ENCODE measurements at places on chromosomes 3 and 15.

GRCh38 chr3:188663839-188664238 is 507.9 kb upstream of the TPRG1 start:
- no peak for DNase-seq

- DNase-seq, result no peak
Observed at GRCh38 chr3:47128137-47128536, 35.8 kb downstream of the SETD2 start.

- no peak for DNase-seq
Observed at GRCh38 chr15:77974416-77975331, 102.8 kb downstream of the TBC1D2B start.

- DNase-seq, result no peak
Observed at GRCh38 chr15:58062983-58063382, 2.5 kb downstream of the ALDH1A2 start.

DNA sequence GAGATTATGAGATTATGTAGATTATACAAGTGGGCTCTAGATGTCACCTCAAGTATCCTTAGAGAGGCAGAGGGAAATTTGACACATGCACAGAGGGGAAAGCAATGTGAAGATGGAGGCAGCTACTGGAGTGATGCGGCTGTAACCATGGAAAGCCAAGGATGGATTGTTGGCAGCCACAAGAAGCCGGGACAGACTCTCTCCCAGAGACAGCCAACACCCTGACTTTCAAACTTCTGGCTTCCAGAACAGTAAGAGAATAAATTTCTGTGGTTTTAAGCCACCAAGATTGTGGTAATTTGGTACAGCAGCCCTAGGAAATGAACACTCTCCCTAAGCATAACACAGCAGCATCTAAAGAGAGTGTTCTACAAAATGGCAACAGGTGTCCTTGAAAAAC is 34.4 kb upstream of the PRICKLE2 start:
- no peak for DNase-seq

GRCh38 chr3:157786618-157787017 is 283.4 kb upstream of the VEPH1 start:
- DNase-seq, result no peak

DNA sequence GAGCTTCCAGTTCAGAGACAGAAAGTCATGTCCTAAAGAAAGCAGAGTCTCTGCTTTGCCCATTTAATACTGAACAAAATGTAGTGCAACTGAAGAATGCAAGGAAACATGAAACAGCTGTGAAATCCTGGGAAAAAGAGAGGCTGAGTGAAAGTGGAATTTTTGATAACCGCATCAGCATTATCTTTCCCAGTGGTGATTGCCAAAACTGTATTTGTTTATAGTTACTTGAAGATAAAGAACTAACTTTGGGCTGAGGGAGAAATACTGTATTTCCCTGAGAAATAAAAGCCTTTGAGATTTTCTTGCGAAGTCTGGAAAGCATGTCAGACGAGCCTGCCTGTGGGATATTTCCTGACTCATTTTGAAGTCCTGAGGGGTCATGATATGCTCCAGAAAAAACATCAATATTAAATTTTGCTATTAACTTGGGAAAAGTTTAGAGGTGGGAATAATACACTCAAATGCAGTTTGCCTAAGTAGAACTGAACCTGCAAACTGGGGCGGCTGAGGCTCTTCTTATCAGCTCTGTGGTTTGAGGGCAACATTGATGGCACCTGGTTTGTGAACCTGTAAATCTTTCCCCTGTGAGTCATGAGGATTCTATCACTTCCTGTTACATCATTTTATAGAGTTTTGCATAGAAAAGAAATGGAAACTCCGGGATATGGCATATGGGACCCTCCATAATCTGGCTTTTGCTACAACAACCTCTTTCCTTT is 855.3 kb downstream of the MCTP2 start:
- DNase-seq, result no peak

- no peak for DNase-seq
Observed at GRCh38 chr15:42315521-42315920, 42.3 kb upstream of the TMEM87A start.

DNA sequence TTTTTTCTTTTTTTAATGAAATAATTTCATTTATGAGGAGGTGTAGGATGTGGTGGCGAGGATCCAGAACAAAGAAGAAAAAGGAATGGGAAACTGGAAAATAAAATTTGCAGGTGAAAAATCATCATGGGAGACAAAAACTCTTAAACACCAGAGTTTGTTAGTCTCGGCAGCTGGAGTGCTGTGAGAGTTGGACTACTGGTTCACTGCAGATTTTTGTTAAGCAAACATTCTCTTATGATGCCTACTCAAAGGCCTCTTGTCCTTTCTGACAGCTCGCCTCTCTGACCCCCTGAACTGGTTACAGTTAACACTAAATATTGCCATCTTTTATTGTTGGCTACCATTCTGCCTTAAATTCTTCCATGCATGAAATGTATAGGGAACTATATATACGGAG is 152.4 kb upstream of the DPH6 start:
- DNase-seq, result no peak

DNA sequence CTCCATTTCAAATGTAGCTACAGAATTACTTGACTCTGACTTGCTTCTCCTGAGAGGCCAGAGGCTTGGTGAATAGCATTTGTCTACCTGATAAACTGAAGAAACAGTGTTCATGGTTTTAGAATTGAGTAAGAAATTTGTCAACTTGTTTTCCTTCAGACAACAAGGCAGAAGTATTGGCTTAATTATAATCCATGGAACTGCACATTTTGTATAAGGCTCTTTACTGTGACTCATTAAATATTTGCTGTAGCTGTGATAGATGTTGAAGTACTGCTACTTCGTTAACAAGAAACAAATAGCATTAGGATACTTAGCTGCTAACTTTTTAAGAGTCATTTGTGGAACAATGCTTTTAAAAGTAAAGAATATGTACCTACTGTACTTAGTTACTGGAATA is 4.6 kb downstream of the UNC13C start:
- DNase-seq, result no peak

- no peak for DNase-seq
Observed at GRCh38 chr3:97871801-97872524, 50.2 kb downstream of the CRYBG3 start.

- no peak for DNase-seq
Observed at GRCh38 chr3:166362698-166363097, 525.5 kb upstream of the BCHE start.

DNA sequence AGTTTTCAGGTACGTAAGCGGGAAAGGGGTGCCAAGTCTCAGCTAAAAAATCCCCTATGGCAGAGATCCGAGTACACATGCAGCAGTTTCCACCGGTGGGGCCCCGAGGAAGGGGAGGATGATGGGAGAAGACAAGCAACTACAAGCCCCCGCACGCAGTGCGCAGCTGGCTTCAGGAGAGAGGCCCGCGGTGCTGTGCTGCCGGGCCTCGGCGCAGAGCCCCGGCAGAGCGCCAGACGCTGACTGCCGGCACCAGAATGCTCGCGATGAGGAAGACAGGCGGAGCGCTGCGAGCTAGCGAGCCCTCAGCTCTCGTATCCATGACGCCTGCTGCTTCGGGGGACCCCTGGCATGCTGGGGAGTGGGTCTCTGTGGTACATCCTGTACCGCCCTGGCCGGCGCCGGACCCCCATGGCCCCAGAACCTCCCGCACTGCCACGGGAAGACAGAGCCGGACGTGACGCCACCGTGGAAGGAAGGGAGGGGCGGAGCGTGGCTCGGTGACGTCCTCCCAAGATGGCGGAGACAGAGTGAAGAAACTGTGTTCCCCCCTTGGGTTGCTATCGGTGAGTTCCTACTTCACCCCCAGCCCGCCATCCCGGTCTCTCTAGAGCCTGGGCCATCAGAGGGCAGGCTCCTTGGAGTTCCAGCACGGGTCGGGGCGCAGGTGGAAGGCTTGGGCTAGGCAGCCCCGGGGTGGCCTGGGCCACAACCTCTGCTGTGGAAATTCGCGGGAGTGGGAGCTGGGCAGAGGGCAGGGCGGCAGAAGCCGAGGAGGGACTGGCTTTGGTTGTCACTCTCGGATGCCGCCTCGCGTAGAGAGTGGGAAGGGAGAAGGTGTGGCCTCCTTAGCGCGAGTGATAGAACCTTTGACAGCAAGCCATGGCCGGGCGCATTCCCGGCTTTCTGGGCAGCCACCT is at the start of gene MYNN:
Gene MYNN, plus strand, starts transcription at position 500 of the 920 bp plus-strand sequence. CDS start 900 bp downstream, outside the sequence.
- DNase-seq, result peak; percentile 77

DNA sequence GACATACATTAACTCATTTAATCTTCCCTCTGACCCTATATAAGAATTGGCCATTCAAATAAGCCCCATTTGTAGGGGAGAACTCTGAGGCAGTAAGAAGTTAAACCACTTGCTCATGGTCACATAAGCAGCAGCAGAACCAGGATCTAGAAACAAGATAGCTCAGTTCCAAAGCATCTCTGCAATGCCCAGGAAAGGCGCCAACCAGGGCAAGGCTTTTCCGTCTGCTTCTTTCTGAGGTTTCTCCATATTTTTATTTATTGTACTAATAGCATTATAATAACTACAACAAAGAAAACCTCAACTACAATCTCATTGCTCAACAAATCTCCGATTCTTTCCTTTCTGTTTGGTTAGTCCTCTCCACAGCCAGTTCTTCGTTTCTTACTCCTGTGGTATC is 4.3 kb upstream of the UBE2E2 start:
- no peak for DNase-seq

DNA sequence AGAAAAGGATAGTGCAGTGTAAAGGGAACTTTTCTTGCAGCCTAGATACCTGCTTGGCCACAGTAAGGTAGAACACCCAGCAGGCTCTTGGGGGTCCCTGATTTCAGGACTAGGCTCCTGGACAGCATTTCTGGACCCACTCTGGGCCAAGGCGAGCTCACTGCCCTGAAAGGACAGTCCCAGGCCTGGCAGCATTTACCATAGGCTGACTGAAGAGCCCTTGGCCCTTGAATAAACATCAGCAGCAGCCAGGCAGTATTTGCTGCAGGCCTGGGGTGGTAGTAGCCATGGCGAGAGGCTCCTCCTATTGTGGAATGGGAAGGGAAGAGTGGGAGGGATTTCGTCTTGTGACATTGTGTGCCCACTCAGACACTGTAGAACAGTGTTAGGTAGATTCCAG is 529.2 kb downstream of the TUSC7 start:
- no peak for DNase-seq

GRCh38 chr3:175716446-175716845 is 857.3 kb downstream of the NAALADL2 start:
- DNase-seq, result no peak

- DNase-seq, result no peak
Observed at GRCh38 chr3:50334339-50335075, 6.1 kb downstream of the RASSF1 start.

- DNase-seq, result no peak
Observed at GRCh38 chr3:193465992-193466608, 87.5 kb upstream of the ATP13A5 start.
